ENCODE measurements at places on chromosomes 2 and 18.
A peak's percentile ranks its signal among the peaks of the same experiment; 100 is the strongest.

GRCh38 chr2:39642051-39642718, 23.5 kb upstream of the TMEM178A start:
- peak; percentile 82 for DNase-seq

DNA sequence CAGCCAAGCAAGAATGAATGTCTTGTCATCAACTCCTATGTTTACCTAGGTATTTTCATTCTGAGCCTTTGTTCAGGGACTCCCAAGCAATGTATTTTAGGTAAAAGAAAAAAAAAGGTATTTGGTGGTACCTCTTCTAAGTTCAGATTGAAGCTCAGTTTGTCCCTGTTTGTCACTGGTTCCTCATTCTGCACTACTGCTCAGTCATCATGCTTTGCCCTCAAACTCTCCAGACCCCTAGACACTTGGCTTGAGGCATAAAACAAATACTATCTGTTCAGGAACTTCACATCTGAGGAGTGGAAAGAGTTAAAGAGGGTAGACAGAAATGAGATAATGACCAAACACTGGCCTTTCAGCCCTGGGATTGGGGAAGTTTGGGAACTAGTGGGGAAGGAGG, 163.6 kb upstream of the HNRNPA3 start:
- no peak for DNase-seq

DNA sequence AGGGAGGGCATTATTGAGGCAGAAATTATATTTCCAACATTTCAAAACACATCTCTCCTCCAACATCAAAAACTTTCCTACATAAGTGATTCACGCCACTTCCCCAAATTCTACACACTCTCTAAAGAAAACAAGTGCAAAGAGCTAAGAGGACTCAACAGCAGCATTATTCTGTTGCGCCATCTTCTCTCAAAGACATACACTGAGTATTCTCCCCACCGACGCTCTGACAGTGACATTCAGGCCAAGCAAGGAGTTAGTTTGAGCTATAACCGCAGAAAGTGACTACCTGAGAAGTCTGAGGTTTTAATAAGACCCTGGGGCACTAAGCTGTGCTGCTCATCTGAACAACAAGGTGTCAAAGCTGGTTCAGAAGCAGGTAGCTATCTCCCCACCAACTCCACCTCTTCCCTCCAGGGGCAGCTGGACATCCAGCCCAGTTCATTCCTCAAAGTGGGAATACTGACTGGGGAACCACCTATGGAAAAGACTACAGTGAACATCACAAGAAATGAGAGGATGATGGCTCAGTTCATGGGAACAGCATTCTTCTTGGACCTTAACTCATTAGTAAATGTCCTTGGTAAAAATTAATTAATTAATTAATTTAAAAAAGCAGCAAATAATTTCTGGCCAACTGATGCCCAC, 309.5 kb upstream of the CCDC68 start:
- no peak for DNase-seq

- DNase-seq: no peak
Observed at GRCh38 chr2:239341840-239342239, 59.0 kb downstream of the HDAC4 start.

GRCh38 chr2:121501031-121501430, 29.6 kb upstream of the RNU4ATAC start:
- DNase-seq: peak; percentile 70

GRCh38 chr18:21509062-21509461, 91.4 kb downstream of the ESCO1 start:
- no peak for DNase-seq

GRCh38 chr2:33764551-33764950, 165.5 kb upstream of the FAM98A start:
- DNase-seq: no peak

GRCh38 chr2:84839851-84840250, 41.0 kb downstream of the TRABD2A start:
- no peak for DNase-seq

- DNase-seq: peak; percentile 84
Observed at GRCh38 chr2:231786177-231786916, at the start of gene COPS7B. Gene COPS7B, plus strand, starts transcription at chr2:231786445. Its CDS starts 2,126 bp downstream, at chr2:231788571.

DNA sequence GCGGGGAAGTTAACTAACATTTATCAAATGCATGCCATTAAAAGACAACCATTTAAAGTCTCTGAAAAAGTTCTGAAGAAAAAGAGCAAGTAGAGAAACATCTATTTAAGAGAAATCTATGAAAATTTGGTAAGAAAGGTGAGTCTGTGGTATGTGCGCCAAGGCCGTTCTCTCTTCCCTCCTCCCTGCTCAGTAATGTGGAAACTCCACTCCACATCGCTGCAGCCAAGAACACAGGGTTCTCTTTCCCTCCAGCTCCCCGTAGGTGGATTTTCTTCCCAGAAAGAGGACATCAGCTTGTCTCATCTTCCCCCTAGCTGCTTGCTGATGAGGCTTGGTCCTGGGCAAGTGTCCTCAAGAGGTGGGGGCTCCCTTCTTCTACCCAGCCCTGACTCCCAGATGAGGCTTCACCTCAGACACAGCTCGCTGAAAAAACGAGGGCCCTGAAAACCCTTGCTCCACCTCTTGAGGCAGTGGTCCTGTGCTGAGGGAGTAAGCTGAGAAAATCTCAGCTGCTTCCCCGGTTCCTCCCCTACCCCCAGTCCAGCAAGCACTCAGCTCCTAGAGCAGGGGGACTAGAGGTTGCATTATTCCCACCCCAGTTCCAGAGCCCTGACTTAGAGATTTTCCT, 45.8 kb upstream of the PTPRM start:
- DNase-seq: no peak

DNA sequence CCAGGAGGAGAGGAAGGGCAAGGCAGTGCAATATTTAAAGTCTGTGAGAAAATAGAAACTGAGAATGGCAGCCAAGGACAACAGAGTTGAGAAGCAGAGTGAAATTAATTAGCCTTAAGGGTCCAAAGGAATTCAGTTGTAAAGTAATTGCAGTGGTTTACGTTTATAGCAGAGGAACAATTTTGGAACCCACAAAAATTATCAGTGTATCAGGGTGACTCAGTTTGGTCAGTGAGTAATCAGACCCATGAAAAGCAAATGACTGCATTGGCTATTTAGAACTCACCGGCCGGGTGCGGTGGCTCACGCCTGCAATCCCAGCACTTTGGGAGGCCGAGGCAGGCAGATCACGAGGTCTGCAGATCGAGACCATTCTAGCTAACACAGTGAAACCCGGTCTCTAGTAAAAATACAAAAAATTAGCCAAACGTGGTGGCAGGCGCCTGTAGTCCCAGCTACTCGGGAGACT, 245.8 kb upstream of the SLC39A10 start:
- peak; percentile 16 for DNase-seq

- DNase-seq: no peak
Observed at GRCh38 chr2:58562276-58562675, 321.2 kb upstream of the FANCL start.

GRCh38 chr2:99398303-99398702, 61.1 kb downstream of the EIF5B start:
- no peak for DNase-seq

- peak; percentile 38 for DNase-seq
Observed at GRCh38 chr2:197248623-197249022, 62.0 kb downstream of the ANKRD44 start.

- no peak for DNase-seq
Observed at GRCh38 chr2:53096351-53096750, 671.3 kb upstream of the CHAC2 start.

GRCh38 chr2:158112992-158113391, 11.3 kb downstream of the UPP2 start:
- DNase-seq: no peak

DNA sequence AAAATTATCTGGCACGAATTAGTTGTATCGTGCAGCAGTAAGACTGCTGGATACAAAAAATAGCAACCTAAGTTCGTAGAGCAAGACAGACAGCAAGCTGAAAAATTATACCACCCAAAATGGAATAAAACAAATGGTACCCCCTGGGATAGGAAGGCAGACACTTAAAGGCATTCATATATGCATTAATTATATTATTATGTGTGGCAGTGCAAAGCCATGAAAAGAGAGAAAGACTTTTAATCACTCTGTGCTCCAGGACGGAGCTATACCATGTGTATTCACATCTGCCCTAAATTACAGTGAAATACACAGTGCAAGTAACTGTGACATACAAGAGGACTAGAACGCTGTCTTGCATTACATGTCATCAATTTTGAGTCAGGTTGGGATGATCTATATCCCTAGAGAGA, 235.9 kb downstream of the GULP1 start:
- DNase-seq: no peak

DNA sequence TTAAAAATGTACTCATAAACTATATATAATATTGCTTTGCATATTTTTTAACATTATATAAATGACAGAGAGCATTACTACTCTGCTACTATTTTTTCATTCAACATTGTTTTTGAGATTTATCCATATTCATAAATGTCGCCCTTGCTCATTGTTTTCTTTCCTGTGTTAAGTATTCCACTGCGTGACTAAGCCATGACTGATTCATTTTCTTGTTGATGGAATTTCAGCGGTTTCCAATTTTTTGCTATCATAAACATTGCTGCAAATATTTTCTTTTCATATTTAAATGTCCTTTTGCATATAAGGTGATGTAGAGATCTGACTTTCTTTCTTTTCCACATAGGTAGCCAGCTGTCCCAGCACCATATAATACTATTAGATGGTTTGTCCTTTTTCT, 57.6 kb downstream of the SFXN5 start:
- peak; percentile 71 for DNase-seq

DNA sequence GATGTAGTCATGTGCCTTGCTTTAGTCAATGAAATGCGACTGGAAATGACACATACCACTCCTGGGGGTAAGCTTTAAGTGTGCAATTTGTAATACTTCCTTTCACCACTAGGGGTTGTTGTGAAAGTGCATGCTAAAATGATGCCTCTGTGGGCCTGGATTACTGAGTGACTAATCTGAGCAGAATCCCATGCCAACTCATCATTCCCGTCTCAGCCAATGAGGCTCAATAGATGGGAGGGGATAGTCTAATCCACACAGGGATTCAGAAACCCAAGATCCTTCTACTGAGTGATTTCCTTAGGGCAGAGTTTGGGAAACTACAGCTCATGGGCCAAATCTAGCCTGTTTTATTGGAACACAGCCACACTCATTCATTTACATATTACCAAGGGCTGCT, 54.0 kb downstream of the HRH4 start:
- DNase-seq: peak; percentile 57

GRCh38 chr18:2654169-2654927, 1.2 kb upstream of the SMCHD1 start:
- peak; percentile 10 for DNase-seq

- DNase-seq: peak; percentile 66
Observed at GRCh38 chr18:7577706-7578105, 10.6 kb downstream of the PTPRM start.

DNA sequence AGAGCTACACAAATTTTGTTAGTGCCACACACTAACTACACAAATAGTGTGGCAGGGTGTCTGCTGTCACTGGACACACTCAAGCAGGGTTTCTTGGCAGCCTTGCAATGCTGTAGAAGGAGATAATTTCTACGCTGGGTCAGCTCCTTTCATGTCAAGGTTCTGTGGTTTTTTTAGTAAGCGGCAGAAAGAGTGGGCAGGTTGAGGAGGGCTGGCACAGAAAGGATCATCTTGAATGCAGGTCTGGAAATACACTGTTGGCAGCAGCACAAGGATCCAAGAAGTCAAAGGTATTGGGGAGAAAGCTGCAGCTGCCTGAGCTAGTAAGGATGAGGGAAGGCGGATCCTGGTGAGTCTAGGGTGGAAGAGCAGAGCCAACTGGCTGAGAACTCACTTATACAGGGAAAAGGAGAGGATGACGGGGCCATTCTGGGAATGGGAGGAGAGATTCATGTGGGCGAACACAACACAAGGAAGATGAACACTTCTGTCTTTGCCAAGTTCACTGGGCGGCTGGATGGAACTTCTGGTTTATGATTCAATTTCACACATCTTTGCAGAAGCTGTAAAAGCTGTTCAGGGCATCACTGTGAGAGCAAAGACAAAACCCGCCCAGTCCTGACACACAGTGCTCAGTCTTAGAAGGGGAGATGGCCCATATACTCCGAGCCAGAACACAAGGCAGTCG, 16.9 kb upstream of the CYRIA start:
- no peak for DNase-seq

Measured in fibroblast of pulmonary artery (primary cell).